ENCODE measurements at places on chromosomes 1 and 21.
A peak's percentile ranks its signal among the peaks of the same experiment; 100 is the strongest.

- no peak for DNase-seq
Measured at GRCh38 chr1:44033756-44034155, 2.5 kb upstream of the SLC6A9 start.

- DNase-seq = no peak
Measured at GRCh38 chr1:200316148-200316803, 93.6 kb downstream of the ZNF281 start.

- DNase-seq = peak; percentile 15
Measured at GRCh38 chr1:21818656-21819055, 6.6 kb downstream of the LDLRAD2 start.

DNA sequence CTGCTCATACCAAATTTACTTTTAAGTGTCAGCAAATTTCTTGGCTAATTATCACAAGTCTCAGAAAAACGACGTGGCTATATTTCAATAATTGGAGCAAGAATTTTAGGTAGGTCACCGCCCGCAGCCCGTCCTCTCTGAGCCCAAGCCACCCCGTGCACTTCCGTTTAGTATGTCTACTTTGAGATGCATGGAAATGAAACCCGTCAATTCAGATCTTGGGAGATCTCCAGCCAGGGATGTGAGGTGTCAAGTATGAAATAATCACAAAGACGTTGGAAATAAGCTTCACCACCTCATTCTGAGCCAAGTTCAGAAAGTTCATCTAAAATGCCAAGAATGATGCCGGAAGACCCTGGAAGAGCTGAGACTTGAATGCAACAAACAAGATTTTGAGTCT lies 132.6 kb upstream of the IRF2BP2 start:
- no peak for DNase-seq

GRCh38 chr1:236204039-236204438 lies 61.7 kb downstream of the GPR137B start:
- DNase-seq = no peak
